ENCODE measurements at places on chromosomes 12 and 14. TPM values are rescaled to one million over a fixed set of nuclear protein-coding genes. Genes with fewer than 3 reads are reported as not detected.
A peak's percentile ranks its signal among the peaks of the same experiment; 100 is the strongest.

KRT6A gene
- total RNA-seq = 1.2 TPM

DNA sequence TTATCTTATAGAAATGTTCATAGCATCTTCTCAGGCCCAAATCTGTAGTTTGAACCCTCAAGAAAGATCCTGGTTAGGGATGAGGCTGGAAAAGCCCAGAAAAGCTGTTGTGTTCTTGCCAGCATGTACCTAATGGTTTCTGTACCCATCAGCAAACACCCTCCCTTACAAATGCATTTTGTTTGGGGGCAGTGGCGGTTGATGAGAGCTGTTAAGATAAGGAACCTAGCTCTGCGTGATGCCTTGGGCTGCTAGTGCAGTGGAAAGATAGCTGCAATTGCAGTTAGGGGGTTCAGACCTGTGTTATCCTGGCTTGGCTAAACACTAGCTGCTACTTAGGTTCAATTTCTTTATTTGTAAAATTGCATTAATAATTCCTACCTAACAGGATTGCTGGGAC, 3.6 kb downstream of the TPH2 start:
- H3K36me3 ChIP-seq = no peaks in the 10 kb centered on the region
- no peak overlapping the region for H3K27ac ChIP-seq
- no peaks in the 10 kb centered on the region for H3K4me1 ChIP-seq
- H3K4me3 ChIP-seq = no peak overlapping the region
- peaks cover 26% of the 10 kb centered on the region for H3K27me3 ChIP-seq

- no peaks in the 10 kb centered on the region for H3K4me1 ChIP-seq
- H3K27ac ChIP-seq = no peak overlapping the region
- no peak overlapping the region for H3K4me3 ChIP-seq
- H3K36me3 ChIP-seq = no peaks in the 10 kb centered on the region
Measured at GRCh38 chr14:95238487-95239298, 81.0 kb downstream of the CLMN start.

- H3K4me3 ChIP-seq = peak overlapping the region; percentile 97
- DNase-seq = no peak
- peak overlapping the region; percentile 94 for H3K27ac ChIP-seq
- no peaks in the 10 kb centered on the region for H3K27me3 ChIP-seq
- H3K4me1 ChIP-seq = peaks cover 31% of the 10 kb centered on the region
Measured at GRCh38 chr12:7017870-7018349, 366 bp downstream of the LPCAT3 start.

- no peak overlapping the region for H3K4me3 ChIP-seq
- no peak for DNase-seq
- H3K27ac ChIP-seq = no peak overlapping the region
- no peaks in the 10 kb centered on the region for H3K36me3 ChIP-seq
Measured at GRCh38 chr12:117473856-117474255, 112.4 kb upstream of the NOS1 start.

CEBPE gene
- total RNA-seq = not detected

DNA sequence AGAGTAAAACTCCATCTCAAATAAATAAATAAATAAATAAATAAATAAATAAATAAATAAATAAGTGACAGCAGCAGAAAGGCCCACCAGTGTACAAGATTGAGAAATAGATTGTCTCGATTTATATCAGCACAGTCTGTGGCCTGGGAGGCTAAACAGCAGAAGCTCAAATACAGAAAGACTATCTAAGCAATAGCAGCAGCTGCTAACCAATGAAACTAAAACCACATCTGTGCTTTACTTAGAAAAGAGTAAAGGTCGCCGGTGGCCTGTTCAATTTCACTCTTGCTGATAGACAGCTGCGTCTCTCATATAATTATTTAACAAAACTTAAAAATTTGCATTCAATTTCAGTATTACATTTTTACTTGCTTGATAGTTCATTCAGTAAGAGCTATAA, 325.7 kb downstream of the CEP128 start:
- H3K27me3 ChIP-seq = no peaks in the 10 kb centered on the region
- no peaks in the 10 kb centered on the region for H3K4me1 ChIP-seq
- no peaks in the 10 kb centered on the region for H3K36me3 ChIP-seq
- H3K27ac ChIP-seq = no peak overlapping the region

DNA sequence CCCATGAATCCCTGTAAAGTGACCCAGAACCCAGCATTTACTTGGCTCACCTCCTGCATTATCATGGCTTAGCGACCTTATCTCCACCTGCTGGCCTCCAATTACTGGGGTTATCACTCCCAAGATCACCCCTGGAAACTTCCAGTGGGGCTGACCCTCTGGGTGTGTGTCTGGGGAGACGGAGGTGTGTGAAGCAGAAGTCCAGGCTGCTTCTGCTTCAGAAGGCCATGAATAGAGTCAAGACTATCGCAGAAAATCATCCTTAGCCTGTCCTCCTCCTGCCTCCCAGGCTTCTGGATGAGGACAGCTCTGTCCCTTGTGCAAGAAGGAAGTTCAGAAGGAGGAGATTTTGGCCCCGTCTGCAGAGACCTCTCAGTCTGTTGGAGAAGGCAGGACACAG, 408 bp upstream of the KRT72 start:
- H3K27ac ChIP-seq = no peak overlapping the region
- no peaks in the 10 kb centered on the region for H3K4me1 ChIP-seq
- no peak for DNase-seq
- H3K4me3 ChIP-seq = no peak overlapping the region

DNA sequence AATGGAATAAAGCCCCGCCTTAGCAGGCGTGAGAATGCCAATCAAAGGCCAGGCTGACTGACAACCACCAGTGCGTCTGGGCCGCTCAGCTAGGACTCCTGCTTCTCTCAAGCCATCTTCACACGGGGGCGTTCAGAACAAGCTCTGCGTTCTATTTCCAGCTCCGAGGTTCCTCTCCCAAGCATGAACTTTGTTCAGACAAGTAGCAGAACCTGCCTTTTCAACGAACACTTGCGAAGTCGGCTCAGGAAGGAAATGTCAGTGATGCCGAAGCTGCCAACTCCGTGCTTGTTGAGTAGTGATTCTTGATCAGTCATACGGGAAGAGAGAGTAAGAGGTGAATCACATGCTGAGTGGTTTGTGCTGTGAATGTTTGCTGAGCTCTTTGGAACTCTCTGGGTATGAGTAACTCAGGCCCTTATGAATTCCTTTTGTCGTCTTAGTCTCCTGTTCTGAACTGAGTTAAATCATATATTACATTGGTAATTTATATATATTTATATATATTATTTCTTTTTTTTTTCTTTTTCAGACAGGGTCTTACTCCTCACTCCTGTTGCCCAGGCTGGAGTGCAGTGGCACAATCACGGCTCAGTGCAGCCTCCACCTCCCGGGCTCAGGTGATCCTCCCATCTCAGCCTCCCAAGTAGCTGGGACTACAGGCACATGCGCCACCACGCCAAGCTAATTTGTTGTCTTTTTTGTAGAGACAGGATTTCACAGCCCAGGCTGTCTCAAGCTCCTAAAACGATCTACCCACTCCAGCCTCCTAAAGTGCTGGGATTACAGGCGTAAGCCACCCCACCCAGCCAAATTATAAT, 29.4 kb upstream of the BCL7A start:
- DNase-seq = no peak
- no peak overlapping the region for H3K27ac ChIP-seq
- no peak overlapping the region for H3K4me3 ChIP-seq
- H3K27me3 ChIP-seq = no peaks in the 10 kb centered on the region
- H3K4me1 ChIP-seq = no peaks in the 10 kb centered on the region
- H3K36me3 ChIP-seq = no peaks in the 10 kb centered on the region

- no peaks in the 10 kb centered on the region for H3K4me1 ChIP-seq
- peaks cover 4% of the 10 kb centered on the region for H3K36me3 ChIP-seq
- DNase-seq = no peak
- no peaks in the 10 kb centered on the region for H3K27me3 ChIP-seq
Measured at GRCh38 chr12:104426926-104427546, 29.7 kb upstream of the CHST11 start.

DNA sequence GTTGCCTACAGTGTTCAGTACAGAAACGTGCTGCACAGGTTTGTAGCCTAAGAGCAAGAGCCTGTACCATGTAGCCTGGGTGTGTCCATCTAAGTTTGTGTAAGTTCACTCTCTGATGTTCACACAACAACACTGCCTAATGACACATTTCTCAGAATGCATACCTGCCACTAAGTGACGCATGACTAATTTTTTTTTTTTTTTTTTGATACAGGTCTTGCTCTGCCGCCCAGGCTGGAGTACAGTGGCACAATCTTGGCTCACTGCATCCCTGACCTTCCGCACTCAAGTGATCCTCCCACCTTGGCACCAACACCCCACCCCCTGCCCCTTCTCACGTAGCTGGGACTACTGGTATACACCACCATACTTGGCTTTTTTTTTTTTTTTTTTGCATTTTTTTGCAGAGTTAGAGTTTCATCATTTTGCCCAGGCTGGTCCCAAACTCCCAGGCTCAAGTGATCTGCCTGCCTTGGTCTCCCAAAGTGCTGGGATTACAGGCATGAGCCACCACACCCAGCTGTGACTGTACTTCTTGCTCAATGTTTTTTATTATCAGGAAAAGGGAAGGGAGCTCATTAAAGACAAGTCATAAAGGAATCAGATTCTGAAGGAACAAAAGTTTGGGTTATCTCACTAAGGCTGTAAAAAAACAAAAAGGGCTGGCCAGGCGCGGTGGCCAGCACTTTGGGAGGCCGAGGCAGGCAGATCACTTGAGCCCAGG, 10.0 kb upstream of the CDC42BPB start:
- no peaks in the 10 kb centered on the region for H3K36me3 ChIP-seq
- peak; percentile 55 for DNase-seq
- H3K4me1 ChIP-seq = no peaks in the 10 kb centered on the region
- no peak overlapping the region for H3K27ac ChIP-seq

GRCh38 chr12:70078161-70078560, 165.1 kb upstream of the CNOT2 start:
- H3K4me1 ChIP-seq = no peaks in the 10 kb centered on the region
- no peak overlapping the region for H3K27ac ChIP-seq
- no peak overlapping the region for H3K4me3 ChIP-seq
- no peaks in the 10 kb centered on the region for H3K27me3 ChIP-seq
- DNase-seq = no peak

VRTN gene
- total RNA-seq = not detected

DNA sequence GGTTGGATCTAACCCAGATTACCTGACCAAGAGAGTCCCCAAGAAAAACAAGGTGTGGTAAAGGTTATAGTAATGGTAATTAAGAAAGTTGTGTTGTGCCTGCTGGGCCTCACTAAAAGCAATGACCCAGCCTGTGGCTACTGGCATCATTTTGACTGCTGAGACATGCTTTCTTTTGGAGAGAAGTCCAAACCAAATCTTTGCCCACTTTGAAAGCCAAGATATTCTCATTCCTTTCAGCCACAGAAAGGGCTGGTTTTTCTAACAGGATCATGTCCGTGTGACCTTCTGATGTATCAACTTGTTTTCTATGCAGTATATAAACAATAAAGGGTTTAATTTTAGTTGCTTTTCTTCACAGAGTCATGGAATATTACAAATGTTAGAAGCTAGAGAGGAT, 388.6 kb downstream of the RAD51B start:
- H3K4me1 ChIP-seq = peaks cover 38% of the 10 kb centered on the region
- peak overlapping the region; percentile 13 for H3K27ac ChIP-seq
- no peak overlapping the region for H3K4me3 ChIP-seq
- no peaks in the 10 kb centered on the region for H3K27me3 ChIP-seq

DNA sequence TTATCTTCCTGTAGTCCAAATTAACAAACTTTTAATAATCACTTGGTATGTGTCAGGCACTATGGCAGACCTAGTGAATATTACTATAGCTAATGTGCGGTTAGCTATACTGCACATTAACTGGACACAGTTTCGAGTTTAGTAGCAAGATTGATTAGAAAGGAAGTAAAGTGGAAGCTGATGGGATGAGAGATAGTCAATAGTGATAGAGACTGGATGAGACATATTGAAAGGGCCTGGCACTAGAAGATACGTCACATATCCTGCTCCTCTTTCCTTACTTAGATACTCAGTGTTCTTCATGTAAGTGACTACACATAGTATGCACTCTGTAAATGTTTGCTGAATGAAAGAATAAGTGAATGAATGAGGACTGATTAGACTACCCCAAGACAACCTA, 5.5 kb downstream of the TBK1 start:
- peaks cover 16% of the 10 kb centered on the region for H3K4me1 ChIP-seq
- no peak overlapping the region for H3K27ac ChIP-seq
- H3K36me3 ChIP-seq = peaks cover 6% of the 10 kb centered on the region
- H3K4me3 ChIP-seq = no peak overlapping the region
- no peak for DNase-seq
- H3K27me3 ChIP-seq = no peaks in the 10 kb centered on the region

DNA sequence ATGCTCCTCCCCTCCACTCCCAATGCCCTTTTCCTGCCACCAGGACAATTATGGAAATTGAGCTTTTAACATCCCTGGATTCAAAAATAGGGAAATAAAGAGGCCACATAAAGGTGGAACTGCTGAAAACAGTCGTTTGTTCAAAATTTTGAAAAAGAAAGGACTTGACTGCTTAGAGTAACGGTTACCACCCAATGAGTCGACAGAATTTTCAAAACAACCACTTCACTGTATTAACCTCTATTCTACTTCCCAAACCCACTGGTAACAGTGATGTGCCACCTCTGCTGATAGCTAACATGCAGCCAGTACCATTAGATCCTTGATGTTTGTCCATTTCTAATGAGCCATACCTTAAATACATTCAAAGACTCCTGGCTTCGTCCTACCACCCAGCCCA, 4.9 kb downstream of the ST8SIA1 start:
- H3K27me3 ChIP-seq = peaks cover 6% of the 10 kb centered on the region
- H3K4me1 ChIP-seq = no peaks in the 10 kb centered on the region
- no peak overlapping the region for H3K27ac ChIP-seq
- DNase-seq = no peak

LTB4R2 gene
- 1.5 TPM for total RNA-seq

DNA sequence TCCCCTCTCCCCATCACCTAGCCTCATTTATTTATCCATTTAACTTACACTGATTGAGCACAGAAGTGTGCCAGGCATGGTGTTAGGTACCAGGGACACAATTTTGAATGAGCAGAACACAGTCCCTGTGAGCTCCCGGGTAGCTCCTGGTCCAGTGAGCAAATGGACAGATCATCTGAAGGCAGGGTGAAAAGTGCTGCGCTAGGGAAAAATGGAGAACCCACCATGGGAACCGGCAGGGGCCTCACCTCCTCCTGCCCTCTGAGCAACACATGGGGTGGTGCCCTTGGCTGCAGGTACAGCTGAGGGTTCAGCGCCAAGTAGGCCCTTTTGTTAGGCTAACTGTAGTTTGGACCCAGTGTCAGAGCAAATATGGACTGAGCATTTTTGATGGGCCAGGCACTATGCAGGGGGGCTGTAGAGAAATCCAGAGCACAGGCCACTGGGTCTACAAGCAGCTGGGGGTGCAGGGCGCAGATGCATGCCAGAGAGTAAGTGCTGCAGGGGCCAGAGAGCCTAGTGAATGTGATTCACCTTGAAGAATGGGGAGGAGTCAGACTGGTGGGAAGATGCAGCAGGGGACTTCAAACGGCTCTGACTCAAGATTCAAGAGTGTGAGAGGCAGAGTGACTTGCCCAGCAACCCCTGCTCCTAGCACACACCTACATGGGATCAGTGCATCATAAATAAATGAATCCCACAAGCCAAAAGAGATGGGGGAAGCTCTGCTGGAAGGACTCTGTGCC, 28.2 kb downstream of the LTBP2 start:
- H3K4me3 ChIP-seq = no peak overlapping the region
- H3K27me3 ChIP-seq = no peaks in the 10 kb centered on the region
- no peak overlapping the region for H3K27ac ChIP-seq
